ENCODE measurements at places on chromosomes 12 and 14. TPM values are rescaled to one million over a fixed set of nuclear protein-coding genes. Genes with fewer than 3 reads are reported as not detected.

PYGL gene
- total RNA-seq = 94.2 TPM

CDC42BPB gene
- total RNA-seq = 85.6 TPM

ITPK1 gene
- 39.8 TPM for total RNA-seq

TAS2R9 gene
- total RNA-seq = not detected

CTDSP2 gene
- 36.3 TPM for total RNA-seq

LRTM2 gene
- total RNA-seq = not detected

BEGAIN gene
- 1.1 TPM for total RNA-seq

STYK1 gene
- total RNA-seq = 0.53 TPM

IL26 gene
- total RNA-seq = not detected

LHX5 gene
- total RNA-seq = 0.26 TPM

VDR gene
- total RNA-seq = 3.4 TPM

SDR9C7 gene
- 4.9 TPM for total RNA-seq

ANKS1B gene
- 0.38 TPM for total RNA-seq

TGM1 gene
- total RNA-seq = 88.7 TPM

CLEC4D gene
- total RNA-seq = not detected

RD3L gene
- total RNA-seq = not detected

Data from bronchial epithelial cell (primary cell).